ENCODE measurements at places on chromosomes 13 and 19.

GRCh38 chr13:41606646-41607045 is 149.3 kb downstream of the RGCC start:
- no peak for DNase-seq

DNA sequence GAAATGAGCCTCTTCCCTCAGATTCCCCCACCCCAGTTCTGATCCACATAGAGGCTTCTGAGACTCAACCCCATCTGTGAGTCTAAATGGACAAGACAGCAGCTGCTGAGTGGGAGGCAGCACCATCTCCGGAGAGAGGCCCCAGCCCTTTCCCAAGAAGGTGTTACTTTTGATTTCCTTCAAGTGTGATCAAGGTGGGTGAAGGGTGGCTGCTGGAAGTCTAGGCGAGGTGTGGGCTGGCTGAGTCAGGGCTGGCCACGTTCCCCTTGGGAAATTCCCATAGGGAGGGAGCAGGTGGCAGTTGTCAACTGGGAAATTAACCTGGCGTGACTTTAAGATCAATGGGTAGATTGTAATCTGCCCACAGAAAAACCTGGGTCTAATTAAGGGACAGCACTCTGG is 148.0 kb downstream of the FOXO1 start:
- DNase-seq, result no peak

- no peak for DNase-seq
Measured at GRCh38 chr19:36101550-36102327, 9.2 kb upstream of the OVOL3 start.

GRCh38 chr19:5961969-5962945 is 15.7 kb downstream of the RANBP3 start:
- no peak for DNase-seq

GRCh38 chr13:19695829-19696228 is 62.4 kb downstream of the MPHOSPH8 start:
- no peak for DNase-seq

- DNase-seq, result no peak
Measured at GRCh38 chr19:41853344-41853743, 6.7 kb upstream of the RPS19 start.

DNA sequence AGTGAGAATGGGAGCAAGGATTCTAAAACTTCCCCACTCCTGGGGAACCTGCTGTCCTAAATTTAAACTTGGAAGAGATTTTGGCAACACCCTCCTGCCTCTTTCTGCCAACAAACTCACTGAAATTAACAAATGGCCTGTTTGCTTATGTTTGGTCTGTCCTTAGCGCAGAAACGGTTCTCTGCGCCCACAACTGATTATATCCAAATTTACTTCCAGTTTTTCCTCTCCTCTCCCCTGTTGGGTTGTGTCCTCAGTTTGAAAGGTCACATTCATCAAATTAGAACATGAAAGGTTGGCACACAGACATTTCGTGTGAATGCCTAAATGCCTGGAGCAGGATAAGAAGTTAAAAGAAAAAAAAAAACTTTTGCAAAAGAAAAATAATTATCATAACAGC is 56.4 kb upstream of the MRI1 start:
- DNase-seq, result no peak

DNA sequence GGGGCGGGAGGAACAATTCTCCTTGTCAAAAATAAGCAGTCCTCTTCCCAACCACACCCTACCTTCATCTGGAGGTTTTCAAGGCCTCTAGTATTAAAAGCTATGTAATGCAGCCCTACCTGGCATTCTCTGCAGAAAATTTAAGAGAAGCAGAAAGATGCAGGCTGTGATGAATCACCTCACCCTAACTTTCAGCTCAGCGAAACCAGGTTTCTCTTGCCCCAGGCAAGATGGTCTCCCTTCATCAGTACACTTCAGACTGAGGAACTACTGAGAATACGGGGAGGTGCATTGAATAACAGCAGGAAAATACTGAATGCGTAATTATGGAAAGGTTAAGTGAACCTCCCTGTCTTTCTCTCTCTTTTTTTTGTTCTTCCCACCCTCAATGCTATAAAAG is 437.6 kb upstream of the KLF12 start:
- DNase-seq, result no peak

GRCh38 chr19:44857837-44858236 is 11.7 kb downstream of the NECTIN2 start:
- no peak for DNase-seq

DNA sequence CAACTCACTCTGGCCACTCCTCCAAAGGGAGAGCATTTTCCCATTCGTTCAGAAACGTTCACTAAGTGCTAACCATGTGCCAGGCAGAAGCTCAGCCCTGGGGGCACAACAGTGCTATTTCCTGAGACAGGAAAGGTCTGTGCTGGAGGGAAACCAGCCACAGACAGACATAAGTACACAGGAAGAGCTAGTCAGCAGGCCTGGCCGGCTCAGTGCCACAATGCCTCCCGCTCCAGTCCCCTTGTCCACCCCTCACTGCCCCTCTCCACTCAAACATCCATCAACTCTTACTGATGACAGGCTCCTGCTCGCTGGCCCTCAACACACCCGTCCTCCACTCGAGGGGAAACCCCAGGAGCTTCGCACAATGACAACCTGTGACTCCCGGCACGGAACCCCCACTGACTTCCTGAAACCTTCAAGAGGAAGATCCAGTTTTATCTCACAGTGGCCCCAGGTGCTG is 11.3 kb upstream of the PLA2G4C start:
- DNase-seq, result no peak

DNA sequence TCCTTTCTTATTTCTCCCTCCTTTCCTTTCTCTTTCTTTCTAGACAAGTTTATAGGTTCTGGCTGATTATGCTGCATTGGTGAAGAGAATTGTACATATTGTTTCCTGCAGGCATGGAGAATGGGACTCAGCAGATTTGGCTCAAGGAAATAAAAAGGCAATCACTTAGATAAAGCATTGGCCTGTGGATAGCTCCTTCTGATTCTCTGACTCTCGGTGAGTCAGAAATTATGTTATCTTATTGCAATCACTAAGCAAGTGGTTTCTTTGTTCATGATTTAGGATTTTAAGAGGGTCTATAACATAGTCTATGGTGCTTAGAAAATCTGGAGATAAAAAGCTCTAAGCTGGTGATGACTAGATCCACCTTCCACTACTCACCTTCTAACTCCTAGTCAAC is 54.0 kb upstream of the POSTN start:
- DNase-seq, result no peak

DNA sequence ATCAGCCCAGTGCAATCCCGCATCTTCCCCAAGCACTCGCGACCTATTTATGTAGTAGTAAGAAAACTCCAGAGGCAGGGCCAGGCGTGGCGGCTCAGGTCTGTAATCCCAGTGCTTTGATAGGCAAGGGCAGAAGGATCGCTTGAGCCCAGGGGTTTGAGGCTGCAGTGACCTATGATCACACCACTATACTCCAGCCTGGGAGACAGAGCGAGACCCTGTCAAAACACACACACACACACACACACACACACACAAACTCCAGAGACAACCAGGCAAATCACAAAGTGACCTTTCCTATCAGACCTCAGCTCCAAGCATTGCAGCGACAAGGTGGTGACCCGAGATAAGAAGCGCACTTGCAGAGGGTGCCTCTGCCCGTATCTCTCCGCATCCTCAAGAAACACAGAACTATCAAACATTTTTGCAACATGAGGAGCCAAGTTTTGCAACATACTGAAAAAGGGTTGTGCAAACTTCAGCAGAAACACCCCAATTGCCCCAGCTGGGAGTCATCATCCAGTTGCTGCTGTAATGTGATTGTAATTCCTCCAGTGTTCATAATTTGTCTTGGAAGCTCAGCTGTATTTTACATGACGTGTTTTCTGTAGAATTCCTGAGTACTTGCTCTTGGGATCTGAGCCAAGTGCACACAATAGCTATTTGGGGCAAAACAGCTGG is 8.7 kb upstream of the KLF2 start:
- DNase-seq, result peak; percentile 83

- DNase-seq, result no peak
Measured at GRCh38 chr13:31043957-31044356, 111.5 kb downstream of the TEX26 start.

DNA sequence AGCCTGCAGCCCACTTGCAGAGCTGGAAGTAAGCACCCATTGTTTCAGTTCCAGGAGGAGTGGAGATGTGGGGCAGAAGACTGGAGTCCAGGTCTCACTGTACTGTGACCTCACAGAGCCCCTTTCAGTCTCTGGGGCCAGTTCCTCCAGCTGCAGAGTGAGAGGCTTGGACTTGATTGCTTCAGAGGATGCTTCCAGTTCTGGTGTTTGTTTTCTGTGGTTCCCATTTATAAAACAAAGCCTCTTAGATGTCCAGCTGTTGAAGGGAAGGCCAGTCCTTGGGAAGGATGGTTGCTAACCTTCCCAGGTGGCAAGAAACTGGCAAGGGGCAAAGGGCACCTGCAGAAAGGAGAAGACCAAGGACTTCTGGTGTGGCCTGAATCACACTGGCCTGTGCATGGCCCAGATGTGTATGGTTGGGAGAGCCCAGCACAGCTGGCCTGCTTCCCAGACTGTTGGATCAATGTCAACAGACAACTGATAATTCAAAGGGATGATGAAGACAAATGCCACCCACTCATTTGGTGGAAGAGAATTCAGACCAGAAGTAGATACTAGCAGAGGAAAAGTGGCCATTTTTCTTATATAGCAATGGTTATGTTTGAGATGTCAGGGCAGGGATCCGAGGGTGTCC is 218.5 kb downstream of the ZNF536 start:
- no peak for DNase-seq
